ENCODE measurements at places on chromosomes 6 and 20.

GRCh38 chr20:61516346-61517208 lies 264.5 kb downstream of the CDH4 start:
- DNase-seq = no peak

DNA sequence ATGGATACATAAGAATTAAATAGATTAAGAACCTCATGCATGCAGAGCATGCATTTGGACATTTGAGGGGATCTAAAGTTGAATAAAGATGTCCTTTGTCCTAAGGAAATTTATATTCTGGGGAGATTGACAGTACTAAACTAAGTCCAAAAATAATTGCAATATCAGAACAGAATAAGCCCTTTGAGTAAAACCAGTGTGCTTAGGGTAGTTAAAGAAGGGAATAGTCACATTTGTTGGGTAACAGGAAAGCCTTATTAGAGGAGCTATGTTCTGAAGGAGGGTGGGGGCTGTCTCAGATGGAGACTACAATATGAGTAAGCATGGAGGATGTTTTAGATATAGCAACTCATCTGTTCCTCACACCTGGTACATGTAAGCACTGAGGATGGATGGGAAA lies 35.8 kb downstream of the CDC5L start:
- no peak for DNase-seq

DNA sequence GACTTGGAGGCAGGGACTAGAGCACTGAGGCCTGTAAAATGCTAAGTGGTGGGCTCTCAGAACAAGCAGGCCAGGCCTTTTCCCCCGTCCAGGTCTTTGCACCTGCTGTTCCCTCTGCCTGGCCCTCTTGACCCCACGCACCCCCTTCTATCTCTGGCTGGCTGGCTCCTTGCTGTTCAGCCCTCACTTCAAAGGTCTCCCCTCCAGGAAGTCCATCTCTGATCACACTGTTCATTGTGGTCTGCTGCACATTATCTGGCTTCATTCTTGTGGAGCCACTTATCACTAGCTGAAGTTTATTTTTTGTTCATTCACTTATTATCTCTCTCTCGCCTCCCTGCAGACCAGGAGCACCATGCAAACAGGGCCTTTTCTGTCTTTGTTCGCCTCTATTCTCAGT lies 24.5 kb downstream of the SLC13A3 start:
- no peak for DNase-seq

DNA sequence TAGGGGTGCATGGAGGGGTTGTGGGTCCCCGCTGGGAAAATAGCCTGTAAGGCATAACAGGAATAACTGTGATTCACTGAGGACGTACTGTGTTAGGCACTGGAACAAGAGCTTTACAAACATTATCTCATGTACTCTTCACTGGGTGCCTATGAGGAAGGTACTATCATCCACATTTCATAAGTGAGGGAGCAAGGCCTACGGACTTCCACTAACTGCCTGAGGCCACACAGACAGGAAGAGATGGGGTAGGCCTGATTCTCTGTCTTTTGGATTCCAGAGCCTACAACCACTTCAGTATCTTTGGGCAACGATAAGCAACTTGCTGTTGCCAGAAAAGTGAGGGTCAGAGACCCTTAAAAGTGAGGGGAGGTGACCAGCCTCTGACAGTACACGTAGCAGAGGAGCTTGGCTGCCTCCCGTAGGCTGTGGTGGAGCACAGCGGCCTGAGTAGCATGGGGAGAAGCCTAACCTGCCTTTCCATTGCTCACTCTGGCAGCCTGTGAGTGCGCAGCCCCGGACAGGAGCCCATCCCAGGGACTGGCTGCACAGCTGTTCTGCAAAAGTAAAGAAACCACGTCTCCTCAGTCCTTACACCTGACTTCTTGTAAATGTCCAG lies 30.4 kb downstream of the PSMB1 start:
- DNase-seq = no peak

- no peak for DNase-seq
Measured at GRCh38 chr6:108807928-108808327, 40.3 kb upstream of the ARMC2 start.

- no peak for DNase-seq
Measured at GRCh38 chr6:100538086-100538485, 73.4 kb upstream of the SIM1 start.

DNA sequence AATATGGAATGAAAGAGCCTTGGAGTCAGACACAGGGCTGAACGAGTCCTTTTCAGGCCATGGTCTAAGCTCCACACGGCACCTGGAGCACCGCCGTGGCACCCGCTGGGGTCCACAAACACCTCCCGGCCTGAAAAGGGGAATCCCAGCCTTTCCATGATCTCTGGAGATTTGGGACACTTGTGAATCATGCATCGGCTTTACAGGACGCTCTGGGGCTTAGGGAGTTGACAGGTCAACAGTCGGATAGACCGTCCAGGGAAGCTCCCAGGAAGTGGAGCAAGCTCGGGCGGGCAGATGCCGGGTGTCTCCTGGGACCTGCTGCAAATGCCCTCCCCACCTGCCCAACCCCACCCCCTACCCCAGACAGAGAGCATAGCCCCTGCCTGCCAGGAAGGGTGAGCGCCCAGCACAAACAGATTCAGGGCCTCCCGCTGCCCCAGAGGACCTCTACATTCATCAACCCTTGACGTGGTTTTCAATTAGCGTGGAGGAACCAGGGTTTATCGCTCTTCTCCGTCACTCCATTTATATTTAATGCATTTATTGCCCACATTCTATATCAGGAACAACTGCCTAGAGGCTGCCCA lies 53.6 kb downstream of the YTHDF1 start:
- DNase-seq = no peak

DNA sequence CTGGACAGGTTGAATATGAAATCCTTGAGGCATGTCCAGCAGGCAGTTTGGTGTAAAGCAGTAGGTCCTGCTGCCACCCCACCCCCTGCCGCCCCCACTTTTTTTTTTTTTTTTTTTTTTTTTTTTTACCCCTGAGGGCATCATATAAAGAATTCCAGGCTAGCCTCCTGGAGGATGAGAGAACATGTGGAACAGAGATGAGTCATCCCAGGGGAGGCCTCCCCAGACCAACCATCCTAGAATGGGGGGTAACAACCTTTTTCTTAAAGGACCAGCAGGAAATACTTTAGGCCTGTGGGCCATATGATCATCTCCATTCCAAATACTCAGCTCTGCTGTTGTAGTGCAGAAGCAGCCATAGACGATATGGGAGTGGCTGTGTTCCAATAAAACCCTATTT lies 170.9 kb downstream of the GJA10 start:
- DNase-seq = no peak

DNA sequence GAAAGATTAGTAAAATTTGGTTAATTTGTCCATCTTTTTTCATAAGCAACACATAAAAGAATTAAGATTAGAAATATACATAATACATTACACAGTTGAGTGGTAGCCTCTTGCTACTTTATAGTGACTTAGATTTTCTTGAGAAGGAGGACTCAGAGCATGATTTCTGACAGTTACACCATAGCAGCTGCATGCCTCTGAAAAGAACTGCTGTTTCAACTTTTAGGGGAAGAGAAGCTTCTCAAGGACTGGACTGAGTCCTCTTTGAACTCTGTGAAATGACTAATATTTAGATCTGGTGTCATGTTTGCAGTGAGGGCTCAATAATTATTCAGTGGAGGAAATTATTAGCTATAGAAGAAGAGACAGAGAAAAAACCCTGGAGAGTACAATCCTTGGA lies 272.5 kb downstream of the BTBD9 start:
- no peak for DNase-seq

GRCh38 chr6:111580401-111580800 lies 25.3 kb downstream of the TRAF3IP2 start:
- no peak for DNase-seq

- peak; percentile 71 for DNase-seq
Measured at GRCh38 chr6:87832025-87832825, 130.2 kb upstream of the AKIRIN2 start.

GRCh38 chr6:81886157-81886556 lies 133.7 kb upstream of the TENT5A start:
- DNase-seq = no peak

DNA sequence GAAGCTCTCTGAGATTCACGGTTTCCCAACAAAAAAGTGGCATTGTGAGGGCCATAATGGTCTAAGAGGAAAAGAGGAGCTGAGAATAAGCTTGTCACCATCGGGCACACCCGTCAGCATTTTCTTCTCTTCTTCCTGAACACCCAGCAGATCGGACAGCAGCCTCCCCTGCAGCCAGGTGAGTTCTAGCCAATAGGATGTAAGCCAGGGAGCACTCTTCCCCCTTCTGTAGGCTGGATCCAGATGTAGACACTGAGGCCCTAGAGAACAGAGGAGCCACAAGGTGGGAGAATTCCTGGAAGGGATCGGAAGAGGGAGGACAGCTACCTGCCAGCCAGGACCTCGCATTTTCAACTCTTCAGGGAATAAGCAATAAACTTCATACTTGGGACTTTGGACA lies 228.0 kb downstream of the SYNDIG1 start:
- no peak for DNase-seq

DNA sequence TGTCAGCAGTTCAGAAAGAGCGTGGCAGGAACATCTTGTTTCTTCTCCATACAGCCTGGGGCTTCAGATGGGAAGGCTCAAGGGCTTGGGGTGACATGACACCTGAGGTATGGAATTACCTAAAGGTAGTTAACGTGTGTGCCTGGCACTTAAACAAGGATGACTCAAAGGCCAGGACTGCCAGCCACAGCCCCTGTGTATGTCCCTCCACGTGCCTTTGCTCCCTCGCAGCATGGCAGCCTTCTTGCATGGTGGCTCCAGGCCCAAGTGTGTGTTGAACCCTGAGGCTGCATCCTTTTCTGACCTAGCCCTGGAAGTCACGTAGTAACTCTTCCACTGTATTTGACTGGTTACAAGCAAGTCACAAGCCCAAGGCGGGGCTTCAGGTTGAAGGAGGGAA lies 33.6 kb upstream of the MYL9 start:
- no peak for DNase-seq

DNA sequence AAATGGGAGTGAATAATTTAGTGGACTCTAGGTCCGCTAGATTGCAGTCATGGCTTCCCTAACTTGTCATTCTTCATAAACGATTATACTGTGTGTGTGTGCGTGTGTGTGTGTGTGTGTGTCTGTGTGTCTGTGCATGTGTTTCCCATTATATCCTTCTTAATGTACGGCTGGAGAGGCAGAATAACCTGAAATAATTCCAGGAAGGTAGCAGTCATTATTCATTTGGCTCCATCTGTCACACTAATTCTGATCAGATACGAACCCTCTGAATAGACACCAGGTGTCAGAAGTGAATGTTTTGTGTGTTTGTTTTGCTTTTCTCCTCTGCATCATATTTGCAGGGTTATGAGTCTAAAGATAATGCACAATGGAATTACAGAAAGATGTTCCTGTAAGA lies 372.9 kb downstream of the DOK5 start:
- no peak for DNase-seq

DNA sequence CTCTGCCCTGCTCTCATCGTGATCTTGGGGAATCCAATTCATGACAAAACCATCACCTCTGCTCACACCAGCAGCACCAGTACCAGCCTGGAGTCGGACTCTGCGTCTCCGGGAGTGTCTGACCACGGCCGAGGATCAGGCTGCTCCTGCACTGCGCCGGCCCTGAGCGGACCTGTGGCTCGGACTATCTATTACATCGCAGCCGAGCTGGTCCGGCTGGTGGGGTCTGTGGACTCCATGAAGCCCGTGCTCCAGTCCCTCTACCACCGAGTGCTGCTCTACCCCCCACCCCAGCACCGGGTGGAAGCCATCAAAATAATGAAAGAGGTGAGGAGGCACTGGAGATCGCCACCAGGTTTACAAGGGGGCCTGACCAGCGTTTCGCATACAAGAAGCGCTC lies 37.2 kb upstream of the PBOV1 start:
- no peak for DNase-seq

- DNase-seq = no peak
Measured at GRCh38 chr20:11355345-11355744, 562.3 kb upstream of the BTBD3 start.

DNA sequence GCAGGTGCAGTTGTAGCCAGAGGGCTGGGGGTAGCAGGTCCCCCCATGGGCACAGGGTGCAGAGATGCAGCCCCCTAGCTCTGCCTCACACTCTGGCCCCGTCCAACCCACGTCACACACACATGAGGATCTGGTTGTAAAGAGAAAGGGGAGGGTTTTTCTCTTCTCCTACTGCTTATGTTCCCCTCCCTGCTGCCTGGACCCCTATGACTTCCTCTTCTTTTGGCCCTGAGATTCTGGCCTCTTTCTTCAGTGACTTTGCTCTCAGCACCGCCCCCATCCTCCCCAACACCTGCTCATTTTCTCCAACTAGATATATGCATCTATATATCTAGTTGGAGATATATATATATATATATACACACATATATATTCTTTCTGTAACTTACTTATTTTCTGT lies 9.7 kb downstream of the NOTCH4 start:
- no peak for DNase-seq

DNA sequence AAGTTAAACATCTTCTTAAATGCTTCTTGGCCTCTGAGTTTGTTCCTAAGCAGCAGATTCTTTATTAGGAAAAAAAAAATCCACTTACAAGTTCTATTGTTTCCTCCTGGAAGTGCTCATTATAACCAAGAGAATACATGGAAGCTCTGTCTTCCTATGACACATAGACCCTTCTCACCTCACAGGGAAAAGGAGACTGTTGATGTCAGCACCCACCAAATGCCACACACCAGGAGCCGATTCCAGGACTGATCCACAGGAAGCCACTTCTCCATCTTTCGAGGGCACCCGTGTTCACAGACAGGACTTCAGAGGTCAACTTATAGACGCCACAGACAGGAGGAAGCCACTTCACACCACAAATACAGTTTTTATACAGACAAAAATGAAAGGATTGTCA lies 13.4 kb upstream of the BNIP5 start:
- no peak for DNase-seq

DNA sequence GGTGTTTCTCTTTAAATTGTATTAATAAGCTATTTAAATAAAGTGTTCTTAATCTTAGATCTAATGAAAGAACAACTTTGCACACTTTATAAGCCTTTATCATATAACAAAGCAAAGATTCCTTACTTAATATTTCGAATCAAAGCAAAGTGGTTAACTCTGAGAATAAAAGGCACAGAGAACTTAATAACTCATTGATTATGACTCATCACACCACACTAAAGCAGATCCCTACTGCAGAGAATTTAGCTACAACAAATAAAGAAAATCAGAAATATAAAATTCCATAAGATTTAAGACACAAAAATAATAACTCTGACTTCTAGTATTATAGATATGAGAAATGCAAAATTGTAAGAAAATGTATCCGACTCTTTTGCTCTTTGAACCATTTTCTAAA lies 135.6 kb upstream of the RUNX2 start:
- DNase-seq = no peak

DNA sequence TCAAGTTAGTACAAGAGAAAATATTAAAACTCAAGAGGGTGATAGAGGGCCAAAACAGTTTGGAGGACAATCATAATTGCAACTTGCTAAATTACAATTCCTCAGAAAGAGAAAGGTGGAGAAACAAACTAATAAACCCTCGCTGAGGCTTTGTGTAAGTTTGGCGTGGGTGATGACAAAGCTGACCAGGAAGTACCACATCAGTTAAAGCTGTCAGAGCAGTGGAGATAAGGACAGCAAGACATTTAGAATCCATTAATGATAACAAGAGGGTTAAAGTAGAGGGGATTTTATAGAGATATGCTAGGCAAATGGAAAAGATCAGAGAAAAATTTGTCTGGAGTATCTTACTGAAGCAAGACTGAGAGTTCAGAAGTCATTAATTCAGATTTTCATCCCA lies 334.4 kb downstream of the TFAP2B start:
- no peak for DNase-seq

GRCh38 chr6:41160933-41161332 lies 2.0 kb downstream of the TREM2 start:
- no peak for DNase-seq

GRCh38 chr6:35088281-35089215 lies 52.6 kb downstream of the TCP11 start:
- no peak for DNase-seq
